ENCODE measurements at places on chromosomes 11 and 22.
A peak's percentile ranks its signal among the peaks of the same experiment; 100 is the strongest.

- DNase-seq: peak; percentile 39
Observed at GRCh38 chr22:39240831-39241793, 3.7 kb downstream of the PDGFB start.

GRCh38 chr11:36635066-36635862 lies 37.2 kb upstream of the RAG2 start:
- DNase-seq: no peak

DNA sequence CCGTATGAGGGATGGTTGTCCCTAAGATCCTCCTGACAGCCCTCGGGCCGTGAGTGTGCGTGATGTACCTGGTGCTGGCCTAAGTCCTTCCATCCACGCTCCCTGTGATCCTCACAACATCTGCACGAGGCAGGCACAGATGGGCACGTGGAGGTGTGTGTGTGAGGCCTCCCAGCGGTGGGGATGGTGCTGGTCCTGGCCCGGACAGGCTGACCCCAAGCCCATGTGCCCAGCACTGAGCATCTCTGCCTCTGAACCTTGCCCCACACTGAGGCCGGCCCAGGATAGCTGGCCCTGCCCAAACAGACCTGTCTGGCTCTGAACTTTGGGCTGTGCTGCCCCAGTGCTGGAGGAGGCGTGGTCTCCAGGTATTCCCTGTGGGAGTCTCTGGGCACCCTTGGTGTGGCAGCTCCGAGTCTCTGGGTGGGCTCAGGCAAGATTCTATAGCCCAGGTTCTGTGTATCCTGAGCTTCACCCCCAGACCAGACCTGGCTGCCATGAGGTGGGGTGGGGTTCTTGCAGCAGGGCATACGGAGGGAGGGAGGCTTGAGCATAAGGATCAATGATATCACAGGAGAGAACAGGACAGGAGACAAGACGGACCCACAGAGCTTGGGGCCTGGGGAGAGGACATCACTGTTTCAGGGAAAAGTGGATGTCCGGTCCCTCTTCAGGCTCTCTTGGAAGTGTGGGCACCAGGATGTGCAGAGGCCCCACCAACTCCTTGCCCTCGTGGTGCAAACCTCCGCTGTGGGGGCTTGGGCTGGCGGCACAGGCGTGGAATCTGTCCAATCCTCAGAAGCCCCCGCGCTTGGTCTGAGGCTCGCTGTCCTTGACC lies 881.8 kb downstream of the BRD1 start:
- no peak for DNase-seq

- DNase-seq: no peak
Observed at GRCh38 chr11:133790995-133791394, 54.3 kb downstream of the SPATA19 start.

GRCh38 chr11:15651816-15652215 lies 537.1 kb downstream of the INSC start:
- no peak for DNase-seq

GRCh38 chr11:3947061-3947460 lies 91.6 kb downstream of the STIM1 start:
- DNase-seq: no peak

- no peak for DNase-seq
Observed at GRCh38 chr22:30806391-30806861, 111.8 kb downstream of the OSBP2 start.

- no peak for DNase-seq
Observed at GRCh38 chr11:44776551-44777208, 49.9 kb downstream of the TSPAN18 start.

- no peak for DNase-seq
Observed at GRCh38 chr22:27820896-27821866, 19.6 kb upstream of the MN1 start.

- DNase-seq: no peak
Observed at GRCh38 chr11:65308281-65308891, 6.3 kb upstream of the CDC42EP2 start.

- DNase-seq: no peak
Observed at GRCh38 chr22:27554106-27554811, 247.3 kb downstream of the MN1 start.

GRCh38 chr11:86416494-86416893 lies 41.8 kb downstream of the CCDC81 start:
- DNase-seq: no peak

- DNase-seq: no peak
Observed at GRCh38 chr11:71491940-71492339, 35.1 kb upstream of the KRTAP5-7 start.

DNA sequence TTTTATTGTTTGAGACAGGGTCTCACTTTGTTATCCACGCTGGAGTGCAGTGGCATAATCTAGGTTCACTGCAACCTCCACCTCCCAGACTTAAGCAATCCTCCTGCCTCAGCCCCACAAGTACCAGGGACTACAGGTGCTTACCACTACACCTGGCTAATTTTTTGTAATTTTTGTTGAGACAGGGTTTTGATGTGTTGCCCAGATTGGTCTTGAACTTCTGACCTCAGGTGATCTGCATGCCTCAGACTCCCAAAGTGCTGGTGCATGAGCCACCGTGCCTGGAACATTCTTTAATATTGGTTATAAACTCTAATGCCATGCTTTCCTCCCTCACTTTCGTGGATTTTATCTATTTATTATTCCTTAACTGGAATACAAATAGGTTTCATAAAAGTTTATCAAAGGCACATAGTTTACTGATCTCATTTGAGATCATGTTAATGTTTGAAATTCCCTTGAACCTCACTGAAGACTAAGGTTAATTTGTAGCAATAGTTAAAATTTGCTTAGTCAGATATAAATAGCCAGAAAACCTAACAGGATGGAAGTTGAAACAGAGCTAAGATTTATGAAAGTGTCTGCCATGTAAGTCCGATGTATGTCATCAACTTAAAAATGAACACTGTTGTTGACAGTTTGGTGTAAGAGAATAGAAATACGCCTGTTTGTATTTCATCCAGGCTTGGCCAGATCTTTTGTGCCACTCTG lies 27.6 kb downstream of the KDM2A start:
- no peak for DNase-seq

- DNase-seq: peak; percentile 53
Observed at GRCh38 chr22:35313311-35314121, 13.8 kb downstream of the TOM1 start.

DNA sequence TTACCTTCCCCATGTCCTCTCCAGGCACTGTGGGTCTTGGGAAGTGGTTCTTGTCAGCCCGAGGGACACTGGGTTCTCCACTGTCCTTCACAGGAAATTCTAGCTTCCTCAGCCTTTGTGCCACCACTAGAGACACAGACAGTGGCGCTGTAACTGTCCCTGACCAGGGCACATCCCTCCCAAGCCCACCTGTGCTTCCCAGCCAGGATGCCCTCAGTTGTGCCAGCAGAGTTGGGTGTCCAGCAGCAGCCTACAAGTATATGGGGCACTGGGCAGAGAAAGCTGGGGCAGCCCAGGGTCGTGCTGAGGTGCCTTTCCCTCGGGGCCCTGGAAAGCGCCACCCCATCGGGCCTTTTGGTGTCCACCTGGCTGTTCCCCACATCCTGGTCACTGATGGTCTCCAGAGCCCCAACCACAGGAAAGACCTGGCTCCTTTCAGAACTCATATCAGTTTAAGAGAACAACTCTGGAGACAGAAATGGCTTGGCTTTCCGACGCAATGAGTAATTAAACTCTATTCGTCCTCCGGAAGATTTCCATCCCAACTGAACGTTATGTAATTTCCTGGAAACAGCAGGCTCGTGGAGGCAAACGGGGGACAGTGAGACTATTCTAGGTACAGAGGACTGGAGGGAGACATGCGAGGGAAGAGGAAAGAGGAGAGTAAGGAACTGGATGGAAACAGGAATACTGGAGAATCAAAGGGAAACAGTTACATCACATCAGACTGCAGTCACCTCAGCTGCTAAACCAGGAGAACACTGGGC lies 28.6 kb downstream of the PPP2R1B start:
- no peak for DNase-seq

- no peak for DNase-seq
Observed at GRCh38 chr11:59814021-59814420, 3.4 kb upstream of the MRPL16 start.

- no peak for DNase-seq
Observed at GRCh38 chr11:67572747-67573419, 10.7 kb upstream of the GSTP1 start.

- no peak for DNase-seq
Observed at GRCh38 chr22:38258895-38259294, 13.9 kb downstream of the TMEM184B start.

- no peak for DNase-seq
Observed at GRCh38 chr22:28402539-28402938, 277.1 kb downstream of the TTC28 start.

- DNase-seq: no peak
Observed at GRCh38 chr11:122686111-122686510, 30.6 kb downstream of the UBASH3B start.

DNA sequence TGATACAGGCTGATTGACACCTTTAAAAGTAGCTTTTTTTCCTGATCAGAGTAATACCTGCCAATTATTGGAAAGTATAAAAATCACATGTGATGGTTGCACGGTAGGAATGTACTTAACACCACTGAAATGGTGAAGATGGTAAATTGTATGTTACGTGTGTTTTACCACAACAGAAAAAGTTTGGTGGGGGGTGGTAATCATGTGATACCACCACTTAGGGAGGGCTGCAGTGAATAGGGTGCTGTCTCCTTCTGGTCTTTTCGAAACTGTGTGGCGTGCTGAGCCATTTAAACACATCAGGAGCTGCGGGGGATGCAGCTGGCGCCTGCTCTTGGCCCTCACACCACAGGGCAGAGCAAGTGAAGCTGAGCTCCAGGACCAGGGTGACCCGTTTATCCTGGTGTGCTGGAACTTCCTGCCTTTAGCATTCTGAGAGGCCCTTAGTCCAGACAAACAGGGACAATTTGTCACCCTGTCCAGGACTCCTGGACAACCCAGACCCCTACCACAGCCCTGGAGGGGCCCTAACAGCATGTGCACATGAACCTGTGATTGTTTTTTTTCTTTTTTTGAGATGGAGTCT lies 2.6 kb downstream of the SYNGR1 start:
- DNase-seq: no peak

- DNase-seq: no peak
Observed at GRCh38 chr11:19060629-19061028, at the start of gene MRGPRX2. Gene MRGPRX2, minus strand, starts transcription at chr11:19060717. Its CDS starts 4,315 bp downstream, at chr11:19056402.

DNA sequence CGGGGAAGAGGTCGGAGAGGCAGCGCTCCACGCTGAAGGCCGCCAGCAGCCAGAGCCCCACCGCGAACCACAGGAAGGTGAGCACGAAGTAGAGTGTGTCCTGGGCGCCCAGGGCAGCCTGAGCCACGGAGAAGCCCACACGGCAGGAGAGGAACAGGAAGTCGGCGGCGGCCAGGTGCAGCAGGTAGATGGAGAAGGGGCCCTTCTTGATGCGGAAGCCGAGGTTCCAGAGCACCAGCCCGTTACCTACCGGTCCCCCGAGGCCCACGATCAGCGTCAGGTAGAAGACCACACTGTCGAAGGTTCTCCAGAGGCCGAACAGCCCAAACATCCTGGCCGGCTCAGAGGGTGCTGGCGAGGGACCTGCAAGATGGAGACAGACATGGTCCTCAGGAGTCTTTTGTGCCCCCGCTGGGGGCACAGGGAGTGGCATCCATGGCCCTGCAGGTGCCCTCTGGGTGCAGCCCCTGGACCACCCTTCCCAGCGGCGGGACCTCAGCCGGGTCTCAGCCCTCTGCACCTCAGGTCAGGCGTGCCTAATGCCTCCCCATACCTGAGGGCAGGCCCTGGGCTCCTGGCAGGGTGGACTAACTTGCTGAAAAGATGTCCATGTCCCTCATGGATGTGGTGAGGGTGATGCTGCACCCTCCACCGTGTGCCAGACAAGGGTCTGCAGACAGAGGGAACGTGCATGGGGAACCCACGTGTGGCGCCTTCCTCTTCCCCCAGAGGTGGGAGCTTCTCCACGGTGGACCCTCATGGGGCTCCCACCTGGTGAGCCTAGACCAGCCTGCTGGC lies at the start of gene MRGPRG:
TSS of gene MRGPRG (minus strand) at position 331 of the 798 bp plus-strand sequence. CDS start at position 331, 0 bp downstream.
- no peak for DNase-seq

DNA sequence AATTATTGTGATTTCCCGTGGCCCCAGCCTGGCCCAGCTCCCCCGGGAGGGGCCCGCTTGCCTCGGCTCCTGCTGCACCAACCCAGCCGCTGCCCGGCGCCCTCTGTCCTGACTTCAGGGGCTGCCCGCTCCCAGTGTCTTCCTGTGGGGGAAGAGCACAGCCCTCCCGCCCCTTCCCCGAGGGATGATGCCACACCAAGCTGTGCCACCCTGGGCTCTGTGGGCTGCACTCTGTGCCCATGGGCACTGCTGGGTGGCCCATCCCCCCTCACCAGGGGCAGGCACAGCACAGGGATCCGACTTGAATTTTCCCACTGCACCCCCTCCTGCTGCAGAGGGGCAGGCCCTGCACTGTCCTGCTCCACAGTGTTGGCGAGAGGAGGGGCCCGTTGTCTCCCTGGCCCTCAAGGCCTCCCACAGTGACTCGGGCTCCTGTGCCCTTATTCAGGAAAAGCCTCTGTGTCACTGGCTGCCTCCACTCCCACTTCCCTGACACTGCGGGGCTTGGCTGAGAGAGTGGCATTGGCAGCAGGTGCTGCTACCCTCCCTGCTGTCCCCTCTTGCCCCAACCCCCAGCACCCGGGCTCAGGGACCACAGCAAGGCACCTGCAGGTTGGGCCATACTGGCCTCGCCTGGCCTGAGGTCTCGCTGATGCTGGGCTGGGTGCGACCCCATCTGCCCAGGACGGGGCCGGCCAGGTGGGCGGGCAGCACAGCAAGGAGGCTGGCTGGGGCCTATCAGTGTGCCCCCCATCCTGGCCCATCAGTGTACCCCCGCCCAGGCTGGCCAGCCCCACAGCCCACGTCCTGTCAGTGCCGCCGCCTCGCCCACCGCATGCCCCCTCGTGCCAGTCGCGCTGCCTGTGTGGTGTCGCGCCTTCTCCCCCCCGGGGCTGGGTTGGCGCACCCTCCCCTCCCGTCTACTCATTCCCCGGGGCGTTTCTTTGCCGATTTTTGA lies 3.3 kb upstream of the ANKRD13D start:
- DNase-seq: no peak

- DNase-seq: no peak
Observed at GRCh38 chr22:29799217-29799680, 32.1 kb downstream of the UQCR10 start.

- DNase-seq: no peak
Observed at GRCh38 chr11:11451501-11452005, 98.5 kb upstream of the CSNK2A3 start.

GRCh38 chr11:108926171-108926840 lies 261.4 kb downstream of the DDX10 start:
- no peak for DNase-seq

GRCh38 chr22:23675502-23676415 lies 15.1 kb upstream of the RGL4 start:
- DNase-seq: no peak

DNA sequence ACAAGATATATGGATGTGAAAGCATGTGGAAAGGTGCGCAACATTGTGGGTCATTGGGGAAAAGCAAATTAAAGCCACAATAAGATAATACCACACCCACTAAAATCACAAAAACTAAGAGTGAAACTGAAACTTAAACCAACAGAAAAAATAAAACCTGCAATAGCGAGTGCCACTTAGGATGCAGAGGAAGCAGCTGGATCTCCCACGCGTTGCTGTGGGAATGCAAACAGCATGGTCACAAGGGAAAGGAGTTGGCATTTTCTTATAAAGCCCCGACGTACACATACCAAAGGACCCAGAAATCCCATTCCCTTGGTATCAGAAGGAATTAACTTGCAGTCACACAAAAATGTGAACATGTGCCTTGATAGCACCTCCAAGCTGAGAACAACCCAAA lies 712.0 kb downstream of the TBC1D22A start:
- DNase-seq: no peak

- DNase-seq: no peak
Observed at GRCh38 chr22:17446698-17447097, 77.4 kb downstream of the CECR2 start.

- no peak for DNase-seq
Observed at GRCh38 chr22:22242488-22242887, 2.1 kb upstream of the VPREB1 start.

- DNase-seq: no peak
Observed at GRCh38 chr11:119782006-119782738, 53.2 kb upstream of the NECTIN1 start.

Data from Panc1 (cell line).